ENCODE measurements at places on chromosomes 16 and 17. TPM values are rescaled to one million over a fixed set of nuclear protein-coding genes. Genes with fewer than 3 reads are reported as not detected.

DNA sequence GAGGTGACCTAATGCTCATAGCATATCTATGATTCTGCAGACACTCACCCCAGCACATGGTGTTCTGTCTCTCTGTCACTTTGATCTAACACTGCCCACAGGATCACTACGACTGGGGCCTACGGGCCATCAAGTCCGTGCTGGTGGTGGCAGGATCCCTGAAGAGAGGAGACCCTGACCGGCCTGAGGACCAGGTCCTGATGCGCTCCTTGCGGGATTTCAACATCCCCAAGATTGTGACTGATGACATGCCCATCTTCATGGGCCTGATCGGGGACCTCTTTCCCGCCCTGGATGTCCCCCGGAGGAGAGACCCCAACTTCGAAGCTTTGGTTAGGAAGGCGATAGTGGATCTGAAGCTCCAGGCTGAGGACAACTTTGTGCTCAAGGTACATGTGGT is 146.4 kb downstream of the DNAH9 start:
- DNase-seq, result no peak

GRCh38 chr17:81715872-81716673 is 4.0 kb downstream of the SLC25A10 start:
- no peak for DNase-seq

GRCh38 chr17:55959756-55960155 is 193.5 kb upstream of the ANKFN1 start:
- DNase-seq, result no peak

- DNase-seq, result no peak
Observed at GRCh38 chr16:89993971-89994370, 25.3 kb downstream of the DBNDD1 start.

DNA sequence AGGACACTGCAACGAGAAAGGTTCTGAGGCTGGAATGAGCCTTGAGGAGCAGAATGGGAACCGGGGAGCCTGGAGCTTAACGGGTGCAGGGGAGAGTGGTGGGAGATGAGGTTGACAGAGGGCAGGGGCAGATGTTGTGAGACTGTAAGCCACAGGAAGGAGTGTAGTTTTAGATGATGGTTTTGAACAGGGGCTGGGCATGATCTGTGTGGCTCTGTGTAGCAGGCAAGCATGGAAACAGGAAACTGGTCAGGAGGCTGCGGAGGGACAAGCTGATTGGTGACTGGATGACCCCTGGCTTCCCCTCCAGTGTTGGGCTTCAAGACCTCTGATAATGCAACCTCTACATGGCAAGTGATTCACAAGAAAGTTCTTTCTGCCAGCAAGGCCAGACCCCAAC is 1.4 kb upstream of the CNGB1 start:
- DNase-seq, result no peak

Gene KRTAP9-4
- not detected for total RNA-seq

Measured in HepG2 (cell line).